ENCODE measurements at places on chromosomes 2 and 18.

- no peak for DNase-seq
Measured at GRCh38 chr2:202373490-202373889, 2.6 kb upstream of the BMPR2 start.

- DNase-seq: no peak
Measured at GRCh38 chr2:233063269-233063975, 3.3 kb downstream of the INPP5D start.

GRCh38 chr2:121529439-121530211 is 1.1 kb upstream of the RNU4ATAC start:
- peak; percentile 6 for DNase-seq

- no peak for DNase-seq
Measured at GRCh38 chr2:164535280-164536025, 85.8 kb downstream of the GRB14 start.

DNA sequence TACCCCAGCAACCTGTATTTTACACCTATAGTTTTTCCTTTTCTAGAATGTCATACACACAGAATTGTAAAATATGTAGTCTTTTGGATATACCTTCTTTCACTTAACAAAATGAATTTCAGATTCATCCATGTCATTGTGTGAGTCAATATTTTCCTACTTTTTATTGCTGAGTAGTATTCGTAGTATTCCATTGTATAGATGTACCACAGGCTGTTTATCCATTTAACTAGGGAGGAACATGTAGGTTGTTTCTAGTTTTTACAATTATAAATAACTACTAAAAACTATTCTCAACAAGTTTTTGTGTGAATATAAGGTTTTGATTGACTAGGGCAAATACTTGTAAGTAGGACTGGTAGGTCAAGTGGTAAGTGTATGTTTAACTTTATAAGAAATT is 187.4 kb downstream of the ACOXL start:
- no peak for DNase-seq

- no peak for DNase-seq
Measured at GRCh38 chr2:32993005-32993539, 46.3 kb downstream of the LTBP1 start.

DNA sequence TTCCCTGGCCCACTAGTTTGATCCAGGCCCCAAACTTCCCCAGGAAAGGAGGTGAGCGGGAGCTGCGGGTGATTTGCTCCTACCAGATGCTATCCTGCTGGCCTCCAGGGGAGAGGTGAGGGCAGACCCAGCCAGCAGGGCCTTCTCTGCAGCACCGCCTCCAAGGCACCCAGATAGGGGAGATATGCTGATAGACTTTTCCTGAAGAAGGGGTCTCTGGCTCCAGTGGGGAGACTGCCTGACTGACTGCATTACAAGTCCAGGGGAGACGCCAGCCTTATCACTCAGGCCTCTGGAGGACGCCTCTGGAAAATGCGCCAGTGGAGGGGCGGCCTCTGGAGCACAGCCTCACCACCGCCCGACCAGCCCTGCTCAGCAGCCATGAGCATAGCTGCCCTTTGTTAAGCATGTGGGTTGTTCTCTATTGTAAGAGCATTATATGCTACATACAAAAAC is 60.6 kb upstream of the SMAD7 start:
- DNase-seq: no peak

GRCh38 chr2:145563741-145564615 is 1044.1 kb upstream of the ZEB2 start:
- DNase-seq: no peak

DNA sequence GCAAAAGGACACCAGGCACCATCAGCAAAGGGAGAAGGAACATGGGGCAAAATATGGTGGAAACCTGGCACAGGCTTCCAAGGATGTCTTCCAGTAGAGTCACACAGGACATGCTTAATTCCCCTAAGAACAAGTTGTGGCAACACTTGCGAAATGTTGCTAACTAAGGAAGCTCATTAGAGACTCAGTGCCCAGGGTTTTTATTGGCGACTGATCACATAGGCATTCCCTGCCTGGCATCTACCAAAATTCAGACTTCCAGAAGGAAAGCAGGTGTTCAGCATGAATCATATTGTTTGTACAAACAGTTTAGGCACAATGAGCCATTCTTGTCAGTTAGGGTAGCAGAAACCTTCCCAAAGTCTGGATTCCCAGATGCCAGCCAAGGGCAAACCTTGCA is 25.7 kb downstream of the SLC4A1AP start:
- DNase-seq: no peak

- DNase-seq: no peak
Measured at GRCh38 chr18:11671156-11671555, 17.9 kb upstream of the GNAL start.

DNA sequence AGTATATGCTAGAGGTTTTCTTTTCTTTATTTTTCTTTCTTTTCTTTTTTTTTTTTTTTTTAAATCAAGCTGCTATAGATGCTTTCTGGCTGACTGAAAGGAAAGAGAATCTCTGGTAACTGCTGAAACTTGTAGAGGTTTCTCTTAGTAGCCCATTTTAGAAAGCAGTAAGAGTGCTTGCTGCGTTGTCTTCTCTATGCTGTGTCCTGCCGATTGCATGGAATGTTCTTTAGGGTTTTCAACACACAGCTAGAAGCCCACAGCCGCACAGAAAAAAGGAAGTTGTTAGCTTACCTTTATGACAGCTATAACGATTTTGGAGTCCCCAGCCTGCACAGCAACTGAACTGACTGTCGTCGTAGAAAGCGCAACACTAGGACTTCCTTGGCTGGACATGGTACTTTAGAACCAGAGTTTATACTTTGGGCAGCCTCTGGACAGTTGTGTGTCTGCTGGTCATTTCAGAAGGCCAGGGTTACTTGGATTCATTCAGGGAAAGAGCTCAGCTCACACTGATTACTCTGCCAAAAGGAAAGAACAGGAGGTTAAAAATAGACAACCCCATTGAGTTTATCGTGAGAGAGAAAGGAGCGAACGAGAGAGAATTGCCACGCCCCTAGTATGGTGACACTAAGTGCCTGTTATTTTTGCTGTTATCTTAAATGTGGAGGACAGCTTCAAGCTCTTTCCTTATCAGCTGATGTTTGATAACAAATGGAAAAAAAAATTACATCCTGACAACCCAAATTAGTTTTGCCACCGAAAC is at the start of gene CCDC141:
Gene CCDC141, minus strand, starts transcription at position 592 of the 766 bp plus-strand sequence. Its CDS starts 196 bp downstream, at position 396.
- no peak for DNase-seq

GRCh38 chr2:240401308-240401707 is 34.2 kb upstream of the GPC1 start:
- no peak for DNase-seq

Data from NCI-H1694 (cell line).